ENCODE measurements at places on chromosomes 5 and 9. TPM values are rescaled to one million over a fixed set of nuclear protein-coding genes. Genes with fewer than 3 reads are reported as not detected.

GRCh38 chr5:98173334-98173733 lies 600.1 kb upstream of the RGMB start:
- no peaks in the 10 kb centered on the region for H3K4me1 ChIP-seq
- no peaks in the 10 kb centered on the region for H3K27me3 ChIP-seq
- H3K36me3 ChIP-seq: no peaks in the 10 kb centered on the region
- H3K4me3 ChIP-seq: no peak overlapping the region
- DNase-seq: no peak

Gene EFCAB9
- total RNA-seq: not detected

Gene LCN15
- total RNA-seq: not detected

DNA sequence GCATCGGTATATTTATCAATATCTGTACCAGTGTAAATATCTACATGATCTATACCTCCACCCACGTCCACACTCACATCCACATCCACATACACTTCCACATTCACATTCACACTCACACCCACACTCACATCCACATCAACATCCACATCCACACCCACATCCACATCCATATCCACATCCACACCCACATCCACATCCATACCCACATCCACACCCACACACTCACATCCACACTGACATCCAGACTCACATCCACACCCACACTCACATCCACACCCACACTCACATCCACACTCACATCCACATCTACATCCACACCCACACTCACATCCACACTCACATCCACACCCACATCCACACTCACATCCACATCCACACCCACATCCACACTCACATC lies 189.2 kb downstream of the IRX1 start:
- DNase-seq: no peak
- H3K27me3 ChIP-seq: no peaks in the 10 kb centered on the region
- H3K4me3 ChIP-seq: no peak overlapping the region

Gene IL4
- not detected for total RNA-seq

DNA sequence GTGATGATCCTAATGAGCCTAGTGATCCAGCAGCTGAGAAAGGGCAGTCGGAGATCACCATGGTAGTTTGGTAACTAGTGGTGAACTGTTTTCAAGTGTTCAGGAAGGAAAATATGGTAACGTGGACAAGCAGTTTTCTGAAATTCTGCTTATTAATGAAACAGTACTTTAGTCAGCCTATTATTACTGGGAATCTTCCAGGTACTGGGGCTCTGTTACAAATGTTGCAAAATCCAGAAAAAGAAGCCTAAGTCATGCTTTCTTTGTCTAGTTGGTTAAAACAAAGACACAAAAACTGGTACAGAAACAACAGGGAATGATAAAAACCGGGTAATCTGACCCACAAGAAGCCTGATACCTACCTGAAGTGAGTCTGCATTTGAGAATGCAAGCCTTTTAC lies 18.2 kb downstream of the TTC23L start:
- H3K4me1 ChIP-seq: no peaks in the 10 kb centered on the region
- H3K27me3 ChIP-seq: peaks cover 2% of the 10 kb centered on the region
- DNase-seq: no peak
- H3K4me3 ChIP-seq: no peak overlapping the region

GRCh38 chr5:109740966-109741365 lies 51.2 kb downstream of the MAN2A1 start:
- no peaks in the 10 kb centered on the region for H3K27me3 ChIP-seq
- peaks cover 35% of the 10 kb centered on the region for H3K4me1 ChIP-seq
- DNase-seq: no peak
- H3K4me3 ChIP-seq: no peak overlapping the region
- H3K36me3 ChIP-seq: peaks cover 6% of the 10 kb centered on the region
- H3K27ac ChIP-seq: peak overlapping the region; percentile 64

DNA sequence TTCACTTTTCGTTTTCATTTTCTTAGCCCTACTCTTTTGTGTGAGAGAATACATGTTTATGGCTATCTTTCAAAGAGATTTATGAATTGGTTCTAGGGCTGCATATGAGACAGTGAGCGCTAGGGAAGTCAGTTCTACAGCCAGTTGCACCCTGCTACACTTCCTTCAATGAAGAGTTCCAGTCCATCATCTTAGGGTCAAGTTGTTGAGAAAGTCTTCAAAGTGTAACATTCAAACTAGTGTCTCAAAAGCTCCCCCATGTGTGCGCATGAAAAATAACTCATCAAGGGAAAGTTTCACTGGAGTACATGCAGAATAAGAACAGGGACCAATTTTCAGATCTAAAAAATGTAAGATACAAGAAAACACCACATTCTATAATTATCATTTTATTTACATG lies 317.2 kb downstream of the DEPDC1B start:
- H3K4me3 ChIP-seq: no peak overlapping the region
- no peaks in the 10 kb centered on the region for H3K4me1 ChIP-seq
- no peaks in the 10 kb centered on the region for H3K27me3 ChIP-seq
- H3K36me3 ChIP-seq: no peaks in the 10 kb centered on the region

DNA sequence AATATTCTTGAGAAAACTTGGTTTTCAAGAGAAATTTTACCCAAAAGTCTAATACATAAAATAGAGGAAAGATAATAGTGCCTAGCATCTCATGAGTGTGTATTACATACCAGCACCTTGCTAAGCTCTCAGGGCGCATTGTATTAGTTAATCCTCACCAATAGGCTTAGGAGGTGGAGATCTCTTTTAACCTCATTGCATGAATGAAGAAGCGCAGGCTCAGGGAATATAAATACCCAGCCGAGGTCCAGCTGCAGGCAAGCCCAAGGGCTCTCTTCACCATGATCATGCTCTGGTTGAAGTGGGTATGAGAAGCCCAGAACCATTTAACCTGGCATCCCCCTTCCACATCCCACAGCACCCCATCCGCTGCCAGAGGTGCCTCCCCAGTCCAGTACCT lies 46.0 kb downstream of the CAMK2A start:
- H3K4me3 ChIP-seq: no peak overlapping the region
- no peak for DNase-seq
- H3K36me3 ChIP-seq: no peaks in the 10 kb centered on the region
- H3K27ac ChIP-seq: no peak overlapping the region
- H3K27me3 ChIP-seq: no peaks in the 10 kb centered on the region
